ENCODE measurements at places on chromosomes 7 and 10. TPM values are rescaled to one million over a fixed set of nuclear protein-coding genes. Genes with fewer than 3 reads are reported as not detected.

DNA sequence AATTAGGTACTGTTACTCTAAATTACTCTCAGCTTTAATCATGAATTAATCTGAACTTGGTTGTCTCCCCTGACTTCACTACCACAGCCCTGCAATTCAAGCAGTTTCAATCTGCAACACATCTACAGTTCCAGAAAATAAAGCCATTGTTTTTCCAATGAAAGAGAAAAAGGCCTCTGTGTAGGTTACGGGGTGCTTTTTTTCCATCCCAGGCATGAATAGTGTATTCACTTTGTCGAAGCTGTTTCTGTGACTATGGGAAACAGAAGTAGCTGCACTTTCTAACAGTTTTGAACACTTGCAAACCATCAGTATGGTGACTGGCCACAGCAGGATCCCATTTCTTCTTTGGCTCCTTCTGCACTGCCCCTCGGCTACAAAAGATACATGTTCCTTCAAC is 460.2 kb downstream of the GRM8 start:
- H3K27ac ChIP-seq, result no peak overlapping the region
- no peak overlapping the region for H3K4me3 ChIP-seq
- no peaks in the 10 kb centered on the region for H3K27me3 ChIP-seq
- no peaks in the 10 kb centered on the region for H3K4me1 ChIP-seq
- H3K36me3 ChIP-seq, result no peaks in the 10 kb centered on the region

DNA sequence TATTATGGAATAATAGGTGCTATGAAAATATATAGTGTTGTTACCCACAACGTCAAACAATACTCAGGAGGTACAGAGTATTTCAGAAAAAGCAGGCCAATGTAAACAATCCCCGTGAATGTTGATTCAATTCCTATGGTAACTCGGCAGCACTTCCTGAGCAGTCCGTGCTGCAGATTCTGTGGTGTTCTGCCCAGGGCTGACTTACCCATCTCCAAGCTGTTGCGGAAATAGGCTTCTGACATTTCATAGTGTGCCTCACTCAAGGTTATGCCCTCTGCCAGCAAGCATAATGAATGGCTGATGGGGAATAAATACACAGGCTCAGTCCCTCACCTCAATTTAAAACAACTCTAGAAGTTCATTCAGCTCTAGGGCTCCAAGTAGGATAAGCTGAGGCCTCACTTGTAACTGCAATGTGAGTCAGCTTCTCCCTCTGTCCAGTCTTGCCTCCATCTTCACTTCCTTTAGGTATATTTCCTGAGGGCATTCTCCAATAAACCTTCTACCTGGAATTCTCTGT is 177.6 kb downstream of the GNAI1 start:
- H3K36me3 ChIP-seq, result no peaks in the 10 kb centered on the region
- no peak for DNase-seq
- H3K4me1 ChIP-seq, result peaks cover 2% of the 10 kb centered on the region
- no peak overlapping the region for H3K27ac ChIP-seq
- H3K4me3 ChIP-seq, result no peak overlapping the region

GRCh38 chr7:93442478-93443224 is 131.9 kb downstream of the CALCR start:
- H3K36me3 ChIP-seq, result no peaks in the 10 kb centered on the region
- H3K27ac ChIP-seq, result no peak overlapping the region
- no peaks in the 10 kb centered on the region for H3K27me3 ChIP-seq
- no peak for DNase-seq

The NT5C3A gene
- total RNA-seq, result 22.6 TPM

GRCh38 chr10:31677195-31678138 is 251.2 kb downstream of the ARHGAP12 start:
- no peak for DNase-seq
- H3K27me3 ChIP-seq, result no peaks in the 10 kb centered on the region
- no peak overlapping the region for H3K4me3 ChIP-seq
- H3K36me3 ChIP-seq, result no peaks in the 10 kb centered on the region
- H3K27ac ChIP-seq, result no peak overlapping the region

The CHAT gene
- not detected for total RNA-seq

GRCh38 chr10:18229826-18230225 is 89.6 kb downstream of the CACNB2 start:
- H3K27me3 ChIP-seq, result no peaks in the 10 kb centered on the region
- peaks cover 12% of the 10 kb centered on the region for H3K4me1 ChIP-seq
- no peak overlapping the region for H3K27ac ChIP-seq
- DNase-seq, result no peak

- no peaks in the 10 kb centered on the region for H3K4me1 ChIP-seq
- DNase-seq, result no peak
- no peaks in the 10 kb centered on the region for H3K36me3 ChIP-seq
- H3K27me3 ChIP-seq, result no peaks in the 10 kb centered on the region
- no peak overlapping the region for H3K27ac ChIP-seq
These were observed 611.4 kb downstream of the TNS3 start for GRCh38 chr7:46970476-46970875.

The TET1 gene
- total RNA-seq, result 2.9 TPM

DNA sequence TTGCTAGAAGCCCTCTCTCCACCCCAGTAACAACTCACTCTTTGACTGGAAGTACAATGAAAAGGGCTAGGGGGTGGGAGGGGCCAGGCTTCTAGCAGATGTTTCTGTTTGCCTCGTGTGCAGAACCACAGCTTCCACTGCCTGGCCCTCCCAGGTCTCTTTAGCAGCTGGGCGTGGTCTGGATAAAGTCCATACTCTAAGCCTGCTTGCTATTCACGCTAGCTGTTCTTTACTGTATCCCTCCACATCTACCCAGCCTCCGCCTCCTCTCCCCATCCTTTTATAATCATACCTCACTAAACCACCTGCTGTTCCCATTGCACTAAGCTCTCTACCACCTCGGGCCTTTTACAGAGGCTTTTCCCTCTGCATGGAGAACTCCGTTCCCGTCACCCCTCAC is 288.8 kb downstream of the CAMK1D start:
- DNase-seq, result no peak
- H3K36me3 ChIP-seq, result no peaks in the 10 kb centered on the region
- H3K27ac ChIP-seq, result no peak overlapping the region
- no peaks in the 10 kb centered on the region for H3K27me3 ChIP-seq

- no peak overlapping the region for H3K27ac ChIP-seq
- H3K36me3 ChIP-seq, result no peaks in the 10 kb centered on the region
- no peak for DNase-seq
- peaks cover 6% of the 10 kb centered on the region for H3K4me1 ChIP-seq
These were observed 1.4 kb downstream of the ATP5F1C start for GRCh38 chr10:7789390-7789789.

The LRWD1 gene
- total RNA-seq, result 10.7 TPM

- H3K27ac ChIP-seq, result no peak overlapping the region
- no peak overlapping the region for H3K4me3 ChIP-seq
- H3K36me3 ChIP-seq, result no peaks in the 10 kb centered on the region
- H3K4me1 ChIP-seq, result peaks cover 2% of the 10 kb centered on the region
- DNase-seq, result no peak
- no peaks in the 10 kb centered on the region for H3K27me3 ChIP-seq
These were observed 19.4 kb downstream of the GSTO2 start for GRCh38 chr10:104288355-104288754.

The ASAH2 gene
- total RNA-seq, result 0.48 TPM

- no peak overlapping the region for H3K27ac ChIP-seq
- no peak overlapping the region for H3K4me3 ChIP-seq
- H3K36me3 ChIP-seq, result no peaks in the 10 kb centered on the region
- DNase-seq, result no peak
- no peaks in the 10 kb centered on the region for H3K27me3 ChIP-seq
These were observed 338.1 kb downstream of the WDR37 start for GRCh38 chr10:1394155-1394912.

GRCh38 chr10:6135039-6135438 is 46.2 kb downstream of the RBM17 start:
- H3K4me3 ChIP-seq, result no peak overlapping the region
- DNase-seq, result no peak
- no peaks in the 10 kb centered on the region for H3K4me1 ChIP-seq

- H3K27ac ChIP-seq, result no peak overlapping the region
- no peak overlapping the region for H3K4me3 ChIP-seq
- H3K36me3 ChIP-seq, result no peaks in the 10 kb centered on the region
- no peak for DNase-seq
These were observed 266.0 kb downstream of the C7orf25 start for GRCh38 chr7:42645906-42646305.

Measured in ovary (tissue), 10 donors.